Epithelial cell of proximal tubule (primary cell): ENCODE measurements at places on chromosomes 5 and 9.
A peak's percentile ranks its signal among the peaks of the same experiment; 100 is the strongest.

DNA sequence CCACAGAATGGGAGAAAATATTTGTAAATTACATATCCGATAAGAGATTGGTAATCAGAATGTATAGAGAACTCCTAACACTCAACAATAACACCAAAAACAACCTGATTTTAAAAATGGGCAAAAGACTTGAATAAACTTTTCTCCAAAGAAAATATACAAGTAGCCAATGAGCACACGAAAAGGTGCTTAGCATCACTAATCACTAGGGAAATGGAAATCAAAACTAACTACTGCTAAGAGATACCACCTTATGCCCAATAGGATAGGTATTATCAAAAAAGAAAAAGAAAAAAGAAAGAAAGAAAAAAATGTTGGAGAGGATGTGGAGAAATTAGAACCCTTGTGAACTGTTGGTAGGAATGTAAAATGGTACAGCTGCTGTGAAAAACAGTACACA is 212.1 kb downstream of the TLR4 start:
- no peak for DNase-seq

GRCh38 chr5:139194486-139194885 is 3.7 kb downstream of the SIL1 start:
- no peak for DNase-seq

DNA sequence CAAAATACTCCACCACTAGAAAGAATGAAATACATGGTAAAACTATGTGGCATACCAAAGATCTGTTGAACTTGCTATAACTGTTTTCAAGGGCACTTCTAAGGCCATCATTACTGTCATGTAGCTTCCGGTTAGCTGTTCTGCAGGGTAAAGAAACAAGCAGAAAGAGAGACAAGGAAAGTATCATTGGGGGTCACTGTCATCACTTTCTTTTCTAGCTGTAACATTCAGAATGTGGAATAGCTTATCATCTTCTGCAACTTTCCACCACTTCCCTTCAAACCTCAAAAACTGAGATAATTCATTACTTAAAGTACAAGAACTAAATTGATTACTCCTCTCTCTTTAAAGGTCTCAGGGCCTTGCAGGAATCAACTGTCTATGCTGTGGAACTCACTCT is 57.6 kb downstream of the RASEF start:
- no peak for DNase-seq

DNA sequence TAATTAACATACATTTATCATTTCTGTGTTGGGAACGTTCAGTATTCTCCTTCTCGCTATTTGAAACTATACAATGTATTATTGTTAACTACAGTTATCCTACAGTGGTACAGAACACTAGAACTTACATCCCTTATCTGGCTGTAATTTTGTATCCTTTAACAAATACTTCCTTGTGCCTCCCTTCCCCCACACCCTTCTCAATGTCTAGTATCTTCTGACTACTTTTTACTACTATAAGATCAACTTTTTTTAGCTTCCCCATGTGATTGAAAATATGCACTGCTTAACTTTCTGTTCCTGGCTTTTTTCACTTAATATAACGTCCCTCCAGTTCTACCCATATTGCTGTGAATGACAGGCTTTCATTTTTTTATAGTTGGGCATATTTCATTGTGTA is 253.5 kb downstream of the RAB3C start:
- DNase-seq = no peak

DNA sequence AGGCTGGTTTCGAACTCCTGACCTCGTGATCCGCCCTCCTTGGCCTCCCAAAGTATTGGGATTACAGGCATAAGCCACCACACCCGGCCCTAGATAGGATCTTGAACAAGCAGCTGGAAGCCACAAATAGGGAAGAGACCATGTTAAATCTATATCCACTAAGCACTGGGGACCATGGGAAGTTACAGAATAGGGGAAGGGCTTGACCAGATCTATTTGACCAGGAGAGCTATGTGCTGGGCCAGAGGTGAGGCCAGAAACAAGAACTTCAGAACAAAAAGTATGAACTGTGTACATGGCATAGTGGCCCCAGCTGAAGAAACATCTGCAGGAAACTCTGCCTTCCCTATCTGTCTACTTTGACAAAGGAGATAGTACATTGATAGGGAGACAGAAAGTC is 10.8 kb downstream of the KLF4 start:
- DNase-seq = no peak

DNA sequence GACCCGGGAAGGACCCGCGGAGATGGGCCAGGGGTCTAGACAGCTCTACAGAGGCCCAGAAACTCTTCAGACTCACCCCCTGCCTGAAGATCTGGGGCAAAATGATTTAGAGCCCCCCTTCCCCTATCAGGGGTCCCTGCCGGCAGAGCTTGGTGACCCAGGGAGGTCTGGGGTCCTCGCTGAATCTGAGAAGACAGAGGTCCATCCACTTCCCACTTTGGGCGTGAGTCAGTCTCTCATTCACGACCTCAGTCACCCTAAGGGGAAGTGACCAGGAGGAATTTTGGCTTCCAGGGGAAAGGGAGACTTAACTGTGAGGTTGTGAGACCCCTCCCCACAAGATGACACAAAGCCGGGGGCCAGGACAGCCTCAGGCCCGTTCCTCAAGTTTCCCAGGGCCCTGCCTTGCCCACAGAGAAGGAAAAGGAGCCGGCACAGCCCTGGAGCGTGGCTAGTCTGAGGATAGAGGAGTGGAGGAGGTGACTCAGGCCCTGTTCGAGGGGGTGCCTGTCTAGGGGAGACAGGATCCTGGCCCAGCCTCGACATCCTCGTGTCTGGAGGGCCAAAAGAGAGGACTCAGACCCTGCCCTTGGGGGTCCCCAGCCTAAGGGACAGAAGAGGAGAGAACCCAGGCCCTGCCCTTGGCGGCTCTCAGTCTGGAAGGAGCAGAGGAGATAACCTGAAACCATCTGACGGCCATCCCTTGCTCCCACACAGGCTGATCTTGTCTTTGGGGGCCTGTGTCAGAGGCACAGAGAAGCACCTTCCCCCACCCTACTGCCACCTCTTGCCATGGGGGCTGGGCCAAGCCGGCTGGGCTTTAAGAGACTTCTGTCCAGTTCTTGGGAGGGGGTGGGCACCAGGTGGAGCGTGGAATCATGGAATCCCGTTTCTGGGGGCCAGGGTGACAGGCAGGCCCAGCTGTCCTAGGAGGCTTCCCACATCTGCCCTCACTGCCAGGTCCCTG is 889 bp downstream of the PDLIM4 start:
- DNase-seq = no peak

DNA sequence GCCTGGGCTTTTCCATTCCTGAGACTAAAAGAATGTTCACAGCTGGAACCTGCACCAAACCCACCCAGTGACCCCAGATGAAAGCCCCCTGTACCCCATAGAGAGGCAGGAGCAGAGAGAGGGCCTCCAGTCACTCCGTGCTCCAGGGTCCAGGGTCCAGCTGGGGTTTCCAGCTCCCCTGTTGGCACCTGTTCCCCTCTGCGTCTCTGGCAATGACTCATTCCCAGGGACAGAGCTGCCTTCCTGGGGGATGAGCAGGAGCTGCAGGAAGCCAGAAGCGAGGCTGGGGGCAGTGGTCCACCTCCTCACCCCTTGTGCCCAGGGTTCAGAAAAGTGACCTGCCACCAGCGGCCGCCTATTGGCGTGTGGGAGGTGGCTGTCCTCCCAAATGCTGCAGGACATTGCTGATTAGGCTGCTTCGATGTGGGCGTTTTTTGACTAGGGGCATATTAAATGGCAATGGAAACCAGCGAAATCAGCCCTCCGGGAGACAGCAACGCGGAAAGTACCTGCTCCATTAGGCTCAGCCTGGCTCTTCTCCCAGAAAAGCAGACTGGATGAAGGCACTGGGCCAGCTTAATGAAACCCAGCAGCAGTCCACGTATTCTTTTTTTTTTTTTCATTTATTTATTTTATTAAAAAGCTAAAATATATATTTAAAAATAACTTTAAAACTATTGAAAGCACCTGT is 97.4 kb downstream of the DAP start:
- peak; percentile 23 for DNase-seq

DNA sequence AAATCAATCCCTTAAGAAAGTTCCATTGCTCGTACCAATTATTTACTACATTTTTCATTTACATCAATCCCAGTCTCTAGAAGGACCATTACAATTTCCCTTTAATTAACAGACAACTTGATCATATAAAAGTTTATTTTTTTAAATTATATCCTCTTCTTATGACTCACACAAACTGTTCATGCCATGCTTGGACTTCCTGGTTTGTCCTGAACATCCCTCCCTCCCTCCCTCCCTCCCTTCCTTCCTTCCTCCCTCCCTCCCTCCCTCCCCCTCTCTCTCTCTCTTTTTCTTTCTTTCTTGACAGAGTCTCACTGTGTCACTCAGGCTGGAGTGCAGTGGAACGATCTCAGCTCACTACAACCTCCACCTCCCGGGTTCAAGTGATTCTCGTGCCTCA is 11.6 kb upstream of the CLTB start:
- no peak for DNase-seq

- DNase-seq = peak; percentile 67
Observed at GRCh38 chr9:118088090-118088489, 383.9 kb downstream of the TLR4 start.

GRCh38 chr9:106420511-106420944 is 442.4 kb upstream of the ZNF462 start:
- no peak for DNase-seq

DNA sequence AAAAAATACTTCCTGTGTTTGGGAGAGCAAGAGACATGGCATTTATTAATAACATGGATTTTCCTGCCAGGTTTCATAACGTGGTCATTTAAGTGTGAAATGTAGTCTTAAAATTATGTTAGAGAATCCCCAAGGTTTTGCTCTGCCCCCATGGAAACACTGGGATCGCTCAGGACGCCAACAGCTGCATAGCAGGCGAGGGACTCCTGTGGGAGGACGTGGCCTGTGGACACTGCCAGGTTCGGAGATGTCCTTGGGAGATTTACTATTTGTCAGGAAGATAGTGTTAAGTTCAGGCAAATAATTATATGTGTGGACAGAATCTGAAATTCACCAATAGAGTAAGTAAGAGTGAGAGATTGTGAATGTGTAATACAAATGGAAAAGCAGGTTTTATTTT is 977 bp downstream of the BTNL9 start:
- DNase-seq = no peak

DNA sequence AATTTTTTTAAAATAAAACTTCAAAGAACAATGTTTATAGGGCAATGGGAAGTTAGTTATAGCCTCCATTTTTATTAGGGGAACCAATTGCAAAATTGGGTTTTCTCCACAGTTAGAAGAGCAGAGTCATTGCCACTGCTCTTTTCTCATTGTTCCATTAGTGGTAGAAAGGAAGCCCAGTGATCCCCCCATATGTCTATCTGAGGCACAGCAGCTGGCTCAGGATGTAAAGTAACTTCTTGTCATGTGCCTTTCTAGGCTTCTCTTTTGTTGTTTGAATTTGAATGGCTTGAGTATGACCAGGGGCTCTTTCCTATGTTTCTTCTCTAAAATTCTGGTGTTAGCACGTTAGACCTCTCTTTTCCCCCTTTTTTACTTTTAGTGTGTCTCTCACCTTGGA is 61.2 kb downstream of the UBAP1 start:
- no peak for DNase-seq

DNA sequence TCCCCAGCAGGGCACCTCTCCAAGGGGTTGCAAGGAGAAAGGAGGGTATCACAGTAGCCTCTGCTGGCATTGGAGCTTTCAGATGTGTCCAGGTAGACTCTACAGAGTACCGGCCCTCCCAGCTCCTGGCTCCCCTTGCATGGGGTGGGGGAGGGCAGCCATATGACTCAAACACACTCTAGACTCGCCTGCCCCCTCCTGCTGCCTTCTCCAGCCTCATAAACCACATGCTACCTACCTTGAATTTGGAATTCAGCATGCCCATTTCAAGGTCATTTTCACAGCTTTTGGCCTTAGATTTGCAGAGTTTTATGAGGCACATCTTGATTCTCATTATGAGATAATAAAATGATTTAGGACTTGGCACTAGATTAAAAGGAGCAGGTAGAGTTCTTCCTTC is 32.8 kb upstream of the SMIM32 start:
- DNase-seq = no peak

GRCh38 chr5:1925111-1926070 is 42.7 kb upstream of the IRX4 start:
- DNase-seq = no peak

DNA sequence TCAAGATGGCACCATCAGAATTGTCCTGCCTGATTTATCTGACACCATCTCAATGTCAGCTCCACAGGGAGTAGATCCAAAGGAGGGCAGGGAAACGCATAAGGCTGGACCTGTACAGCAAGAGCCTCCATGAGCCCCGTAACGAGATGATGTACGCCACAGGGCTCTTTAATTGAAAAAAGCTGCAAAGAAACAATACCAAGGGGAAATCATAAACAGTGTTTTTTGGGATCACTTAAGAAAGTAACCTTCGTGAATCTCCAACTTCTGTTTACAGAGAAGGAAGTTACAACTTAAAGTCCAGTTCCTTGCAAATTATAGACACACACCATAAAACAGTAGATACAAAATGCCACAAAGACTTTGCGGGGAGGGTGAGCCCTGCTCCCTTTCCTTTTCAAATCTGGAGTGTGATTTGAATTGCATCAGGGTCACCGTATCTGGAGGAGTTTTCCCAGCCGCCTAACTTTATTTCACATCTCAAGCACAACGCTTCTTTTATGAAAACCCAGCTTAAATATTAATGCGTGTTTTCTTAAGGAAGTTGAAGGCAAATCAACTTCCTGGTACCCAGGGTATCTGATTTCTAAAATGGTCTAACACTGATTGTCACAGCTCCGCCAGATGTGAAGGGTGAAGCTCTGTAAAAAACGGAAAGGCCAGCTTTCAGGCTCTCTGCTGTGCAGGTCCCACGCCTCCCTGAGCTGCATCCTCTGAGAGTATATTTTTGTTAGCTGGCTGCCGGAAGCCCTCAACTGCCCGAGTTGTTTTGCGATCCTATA is 88.9 kb downstream of the EBF1 start:
- DNase-seq = no peak

GRCh38 chr5:141850244-141850768 is 27.9 kb downstream of the PCDH1 start:
- no peak for DNase-seq

DNA sequence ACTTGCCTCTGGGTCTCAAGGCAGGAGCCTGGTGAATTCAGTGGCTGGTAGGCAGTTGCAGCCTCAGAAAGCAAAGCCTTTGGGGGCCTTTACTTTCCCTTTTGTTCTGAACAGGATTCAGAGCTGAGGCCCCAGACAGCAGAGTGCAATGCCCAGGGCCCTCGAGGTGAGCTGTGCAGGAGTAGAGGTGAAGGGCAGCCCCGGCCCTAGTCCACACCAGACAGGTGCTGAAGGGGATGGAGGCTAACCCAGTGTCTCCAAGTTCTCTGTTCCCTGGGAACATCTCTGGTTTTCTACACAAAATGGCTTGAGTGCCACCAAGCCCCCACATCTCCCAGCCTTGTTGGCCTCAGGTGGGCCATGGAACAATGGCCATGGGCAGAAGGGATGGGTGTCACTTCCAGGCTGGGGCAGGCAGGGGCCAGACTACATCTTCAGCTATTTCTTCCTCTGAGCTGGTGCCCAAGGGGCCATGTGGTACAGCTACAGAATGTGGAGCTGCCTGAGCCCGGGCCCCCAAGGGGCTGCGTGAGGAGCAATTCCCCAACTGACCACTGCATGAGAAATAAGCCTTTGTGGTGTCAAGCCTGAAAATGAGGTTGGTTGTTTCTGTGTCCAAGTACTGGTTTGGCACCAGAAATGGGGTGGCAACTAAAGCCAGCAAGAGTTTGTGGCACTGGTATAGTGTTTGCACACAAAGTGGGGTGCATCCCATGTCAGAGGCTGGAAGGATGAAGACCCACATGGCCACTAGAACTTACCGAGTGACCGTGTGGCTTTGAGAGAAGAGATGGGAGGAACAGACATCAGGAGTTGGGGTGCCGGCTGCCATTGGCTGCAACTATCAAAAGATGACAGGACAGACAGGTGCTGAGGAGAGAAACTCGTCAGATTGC is 57.8 kb downstream of the BARX1 start:
- no peak for DNase-seq

GRCh38 chr9:109556061-109556460 is 58.0 kb upstream of the PTPN3 start:
- DNase-seq = peak; percentile 12
